ENCODE measurements at places on chromosomes 16 and 17.

DNA sequence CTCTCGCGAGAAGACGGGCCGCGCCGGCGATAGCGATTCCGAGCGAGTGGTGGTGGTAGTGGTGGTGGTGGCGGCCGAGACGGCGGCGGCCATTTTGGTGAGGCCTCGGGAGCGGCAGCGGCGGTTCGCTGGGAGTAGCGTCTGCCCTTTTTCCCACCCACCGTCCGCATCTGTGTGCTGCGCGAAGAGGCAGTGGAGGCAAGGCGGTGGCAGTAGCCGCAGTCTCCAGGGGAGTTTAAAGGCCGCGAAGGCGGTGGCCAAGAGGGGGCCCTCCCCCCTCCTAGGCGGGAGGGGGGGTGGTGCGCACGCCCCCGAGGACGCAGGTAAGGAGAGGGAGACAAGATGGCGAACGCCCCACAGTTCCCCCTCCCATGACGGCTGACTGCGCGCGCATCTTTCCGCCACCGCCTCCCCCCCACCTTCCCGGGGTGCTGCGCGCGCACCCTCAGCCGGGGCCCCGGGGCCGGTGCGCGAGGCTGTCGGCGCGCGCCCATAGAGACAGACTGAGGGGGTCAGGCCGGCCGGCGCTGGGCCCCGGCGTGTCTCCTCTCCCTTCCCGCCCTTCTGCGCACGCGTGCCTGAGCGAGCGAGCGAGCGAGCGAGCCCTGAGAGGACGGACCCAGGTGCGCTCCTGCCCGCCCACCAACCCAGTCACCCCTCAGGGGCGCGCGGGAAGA, 694 bp upstream of the SRCAP start:
- peak; percentile 99 for DNase-seq

DNA sequence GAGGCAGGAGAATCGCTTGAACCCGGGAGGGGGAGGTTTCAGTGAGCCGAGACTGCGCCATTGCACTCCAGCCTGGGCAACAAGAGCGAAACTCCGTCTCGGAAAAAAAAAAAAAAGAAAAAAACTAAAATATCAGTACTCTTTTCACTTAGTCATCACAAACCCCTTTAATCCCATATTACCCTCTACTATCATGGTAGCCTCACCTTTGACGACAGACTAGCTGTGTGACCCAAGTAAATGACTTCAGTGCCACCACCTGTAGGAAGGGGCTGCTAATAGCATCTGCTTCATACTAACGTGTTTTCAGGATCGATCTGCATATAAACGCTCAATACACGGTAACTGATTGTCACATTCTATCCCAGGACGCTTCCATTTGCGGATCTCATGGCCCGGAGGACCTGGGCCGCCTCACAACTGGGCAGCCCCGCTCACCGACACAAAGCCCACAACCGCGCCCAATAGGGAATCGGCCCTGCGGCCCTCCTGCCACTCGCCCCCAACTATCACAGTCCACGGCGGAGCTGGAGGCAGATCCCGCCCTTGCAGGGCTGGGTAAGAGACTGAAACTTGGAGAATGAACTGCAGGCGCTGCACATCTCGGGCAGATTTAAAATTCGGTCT, 1.1 kb upstream of the ZNF263 start:
- no peak for DNase-seq

- no peak for DNase-seq
These were observed 65.9 kb downstream of the KSR1 start for GRCh38 chr17:27522028-27522635.

DNA sequence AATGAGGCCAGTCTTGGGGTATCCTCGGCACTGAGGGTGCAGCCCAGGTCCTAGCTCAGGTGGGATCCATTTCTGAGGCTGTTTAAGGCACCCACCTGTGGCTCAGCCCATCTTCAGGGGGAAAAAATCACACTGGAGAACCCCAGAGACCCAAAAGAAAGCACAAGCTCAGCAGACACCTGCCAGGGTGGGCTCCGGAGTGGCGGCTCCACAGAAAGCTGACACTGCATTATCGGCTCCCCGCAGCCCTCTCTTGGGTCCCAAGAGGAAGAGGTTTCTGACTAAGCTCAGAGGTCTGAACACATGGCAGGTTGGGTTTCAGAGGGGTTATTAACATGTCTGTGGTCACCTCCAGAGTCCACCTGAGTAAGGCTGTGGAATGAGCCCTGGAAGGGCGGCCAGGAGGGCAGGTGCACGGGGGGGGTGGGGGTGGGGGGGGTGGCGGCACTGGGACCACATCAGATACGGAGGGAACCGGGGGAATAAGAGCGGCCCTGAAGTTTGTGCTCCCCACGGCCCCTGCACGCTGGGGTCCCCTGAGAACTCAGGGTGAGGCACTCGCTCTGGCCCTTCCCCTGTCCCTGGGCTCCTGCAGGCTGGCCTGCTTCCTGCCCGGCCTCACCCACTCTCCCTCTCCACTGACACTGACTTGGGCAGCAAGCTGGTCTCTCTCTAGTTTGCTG, 79.5 kb downstream of the TIMM22 start:
- DNase-seq: no peak

DNA sequence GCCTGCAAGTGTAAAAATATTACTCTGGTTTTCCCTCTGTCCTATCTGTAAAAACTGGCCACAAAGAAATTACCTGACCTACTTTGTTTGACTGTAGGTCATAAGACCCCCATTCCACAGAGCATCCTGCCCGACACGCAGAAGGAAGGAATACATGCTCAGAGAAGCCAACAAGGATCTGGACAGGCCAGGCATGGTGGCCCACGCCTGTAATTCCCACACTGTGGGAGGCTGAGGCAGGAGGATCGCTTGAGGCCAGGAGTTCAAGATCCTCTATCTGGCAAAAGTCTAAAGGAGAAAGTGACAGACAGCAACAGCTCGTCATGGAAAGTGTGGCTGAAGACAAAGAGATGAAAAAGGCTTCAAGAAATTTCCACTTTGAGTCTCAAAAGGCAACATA, 78.2 kb upstream of the RNU2-1 start:
- no peak for DNase-seq

DNA sequence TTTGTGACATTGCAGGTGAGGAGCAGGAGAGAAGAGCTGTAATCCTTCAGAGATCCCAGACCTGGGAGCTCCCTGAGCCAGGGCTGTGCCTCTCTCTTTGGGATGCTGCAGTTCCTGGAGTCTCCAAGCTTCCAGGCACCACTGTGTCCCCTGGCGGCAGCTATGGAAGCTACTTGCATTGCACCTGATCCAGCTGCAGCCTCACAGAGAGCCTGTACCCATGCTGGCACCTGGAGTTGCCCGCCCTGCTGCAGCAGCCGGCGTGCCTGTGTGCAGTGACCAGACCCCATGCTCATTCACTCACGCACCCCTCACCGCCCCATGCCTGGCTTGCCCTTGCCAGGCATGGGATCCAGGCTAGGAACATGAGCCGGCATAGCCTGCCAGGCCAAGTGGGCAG, 51.8 kb upstream of the MED9 start:
- no peak for DNase-seq

GRCh38 chr17:1471490-1471889, 15.5 kb upstream of the CRK start:
- DNase-seq: no peak

- DNase-seq: peak; percentile 70
These were observed 6.1 kb upstream of the STAC2 start for GRCh38 chr17:39231591-39232551.

GRCh38 chr16:88504489-88505404, 51.7 kb downstream of the ZFPM1 start:
- no peak for DNase-seq

- DNase-seq: no peak
These were observed 36.1 kb upstream of the CMIP start for GRCh38 chr16:81408409-81408950.

DNA sequence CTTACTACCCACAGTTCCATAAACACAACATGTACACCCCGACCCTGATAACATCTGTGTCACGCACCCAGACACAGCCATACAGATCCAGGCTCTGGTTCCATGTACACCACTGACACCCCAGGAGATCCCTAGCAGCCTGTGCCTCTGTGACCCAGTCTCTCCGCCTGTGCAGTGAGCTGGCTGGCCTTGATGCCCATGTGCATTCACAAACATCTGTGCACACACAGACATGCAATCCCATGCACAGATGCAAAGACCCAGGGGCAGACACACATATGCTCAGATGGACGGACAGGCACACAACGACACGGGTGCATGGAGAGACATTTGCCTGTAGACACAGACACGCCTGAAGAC, 4.1 kb downstream of the CCDC102A start:
- DNase-seq: peak; percentile 9

DNA sequence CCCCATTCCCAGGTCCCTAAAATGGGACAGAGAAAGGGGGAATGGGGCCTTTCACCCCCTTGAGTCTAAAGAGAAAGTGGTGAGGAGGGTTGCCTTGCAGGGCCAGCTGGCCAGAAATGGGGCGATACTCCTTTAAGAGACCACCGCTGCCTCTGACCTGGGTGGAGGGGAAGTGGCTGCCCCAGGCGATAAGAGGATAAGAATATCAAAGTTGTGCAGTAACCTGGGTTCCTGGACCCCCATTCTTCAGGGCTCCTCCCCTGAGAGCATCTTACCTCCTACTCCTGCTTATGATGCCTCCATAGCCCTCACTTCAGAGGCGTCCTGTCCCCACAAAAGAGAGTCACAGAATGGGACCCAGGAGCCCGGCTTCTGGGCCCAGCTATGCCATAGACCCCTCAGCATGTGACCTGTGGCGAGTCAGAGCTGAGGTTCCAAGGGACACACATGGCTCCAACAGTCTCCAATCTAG, 5.2 kb upstream of the TSPOAP1 start:
- no peak for DNase-seq

DNA sequence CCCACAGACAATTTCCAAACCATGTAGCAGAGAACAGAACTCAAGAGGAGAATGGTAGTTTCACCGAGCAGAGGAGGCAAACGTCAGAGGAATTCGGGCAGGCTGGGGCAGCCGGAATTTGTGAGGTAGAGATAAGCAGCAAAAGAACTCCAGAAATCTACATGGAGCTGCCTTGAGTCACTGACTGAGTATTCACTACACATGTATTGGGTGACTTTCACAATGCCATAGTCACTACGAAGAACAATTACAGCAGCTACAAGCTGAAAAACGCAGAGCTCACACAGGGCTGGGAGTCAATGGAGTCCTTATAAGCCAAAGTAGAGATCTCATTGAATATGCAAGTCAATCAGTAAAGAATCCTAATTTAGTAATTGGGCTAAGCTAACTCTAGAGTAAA, 13.4 kb downstream of the CMC2 start:
- DNase-seq: no peak

GRCh38 chr16:29662729-29663015, 375 bp upstream of the SPN start:
- peak; percentile 57 for DNase-seq

DNA sequence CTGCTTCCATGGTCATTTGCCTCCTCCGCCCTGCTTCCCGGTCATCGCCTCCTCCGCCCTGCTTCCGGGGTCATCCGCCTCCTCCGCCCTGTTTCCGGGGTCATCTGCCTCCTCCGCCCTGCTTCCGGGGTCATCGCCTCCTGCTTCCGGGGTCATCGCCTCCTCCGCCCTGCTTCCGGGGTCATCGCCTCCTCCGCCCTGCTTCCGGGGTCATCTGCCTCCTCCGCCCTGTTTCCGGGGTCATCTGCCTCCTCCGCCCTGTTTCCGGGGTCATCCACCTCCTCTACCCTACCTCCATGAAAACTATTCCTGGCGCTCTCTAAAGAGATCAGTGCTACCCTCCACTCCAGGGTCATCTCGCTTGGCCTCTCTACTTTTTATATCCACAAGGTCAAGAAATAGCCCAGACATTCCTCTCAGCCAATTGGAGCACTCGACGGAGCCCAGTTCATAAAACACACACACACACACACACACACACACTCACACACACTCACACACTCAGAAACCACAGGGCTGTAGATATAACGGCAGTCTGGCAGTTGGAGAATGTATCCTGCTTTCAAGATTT, 44.8 kb downstream of the TRARG1 start:
- no peak for DNase-seq

DNA sequence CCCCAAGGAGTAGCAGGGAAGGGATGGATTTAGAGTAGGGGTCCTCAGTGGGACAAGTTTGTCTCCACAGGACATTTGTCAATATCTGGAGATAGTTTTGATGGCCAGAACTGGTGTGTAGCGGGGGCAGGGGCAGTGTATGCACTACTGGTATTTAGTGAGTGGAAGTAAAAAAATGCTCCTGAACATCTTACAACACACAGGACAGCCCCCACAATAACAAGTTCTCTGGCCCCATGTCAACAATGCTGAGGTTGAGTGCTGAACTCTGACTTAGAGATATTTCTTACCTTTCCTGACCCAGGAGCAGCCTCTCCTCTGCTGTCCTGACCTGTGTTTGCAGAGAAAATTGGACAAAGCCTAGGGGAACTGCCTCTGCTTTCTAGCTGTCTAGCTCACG, 365.8 kb downstream of the HAPSTR1 start:
- DNase-seq: no peak

DNA sequence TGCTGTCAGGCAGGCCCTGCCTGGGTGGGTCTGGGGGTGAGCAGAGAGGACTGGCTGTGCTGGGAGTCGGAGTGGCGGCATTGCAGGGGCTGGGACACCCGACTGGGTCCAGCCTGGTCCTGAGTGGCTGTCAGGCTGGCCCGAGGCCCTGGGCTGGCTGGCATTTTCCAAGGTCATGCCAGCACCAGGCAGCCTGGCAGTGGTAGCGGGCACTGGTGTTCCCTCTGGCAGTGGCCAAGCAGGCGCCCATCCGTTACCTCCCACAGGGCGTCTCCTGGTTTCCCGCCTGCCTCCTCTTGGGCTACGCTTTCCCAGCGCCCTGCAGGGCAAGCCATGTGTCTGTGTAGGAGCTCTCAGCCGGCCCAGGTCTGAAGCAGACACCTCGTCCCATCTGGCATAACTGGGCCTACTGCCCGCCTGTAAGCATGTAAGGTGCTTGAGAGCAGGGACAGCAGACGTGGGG, 5.7 kb upstream of the PKMYT1 start:
- DNase-seq: no peak

- DNase-seq: no peak
These were observed 29.7 kb upstream of the NSRP1 start for GRCh38 chr17:30086896-30087295.

DNA sequence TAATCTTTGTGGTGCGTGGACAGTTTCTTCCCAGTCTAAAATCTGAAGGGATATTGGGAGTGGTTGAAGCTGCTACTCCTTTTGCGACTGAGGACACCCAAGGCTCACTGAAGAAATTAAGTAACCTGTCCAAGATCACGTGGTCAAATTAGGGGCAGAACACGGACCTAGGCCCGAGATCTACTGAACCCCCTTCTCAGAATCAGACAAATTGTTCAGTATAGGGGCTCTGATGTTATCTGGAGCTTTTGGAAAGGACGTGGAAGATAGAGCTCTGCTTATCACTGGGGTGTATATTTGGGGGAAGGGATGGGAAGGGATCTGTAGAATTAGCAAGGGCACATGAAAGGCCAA, 857 bp downstream of the TANGO6 start:
- no peak for DNase-seq

GRCh38 chr17:1060991-1061390, 64.1 kb downstream of the TIMM22 start:
- DNase-seq: no peak

- no peak for DNase-seq
These were observed 31.8 kb downstream of the ZDHHC7 start for GRCh38 chr16:84979516-84979915.

- DNase-seq: no peak
These were observed 35.5 kb downstream of the UBN1 start for GRCh38 chr16:4882633-4883285.

- DNase-seq: no peak
These were observed 325.8 kb upstream of the CCL2 start for GRCh38 chr17:33929181-33929724.

Data from CD4-positive, alpha-beta T cell treated with Interleukin-4 for 1 hour (primary cell).